SK-N-MC (cell line): ENCODE measurements at places on chromosomes 7 and 10.

- DNase-seq: no peak
These were observed 203.7 kb downstream of the ARHGAP21 start for GRCh38 chr10:24519950-24520349.

GRCh38 chr7:100079024-100079560 lies 2.4 kb downstream of the ZNF3 start:
- no peak for DNase-seq

- DNase-seq: peak; percentile 30
These were observed 81.3 kb downstream of the CDK6 start for GRCh38 chr7:92754919-92755581.

GRCh38 chr10:3886191-3886590 lies 101.2 kb upstream of the KLF6 start:
- DNase-seq: no peak

- DNase-seq: no peak
These were observed 175.1 kb downstream of the NEURL1 start for GRCh38 chr10:103668351-103669242.

DNA sequence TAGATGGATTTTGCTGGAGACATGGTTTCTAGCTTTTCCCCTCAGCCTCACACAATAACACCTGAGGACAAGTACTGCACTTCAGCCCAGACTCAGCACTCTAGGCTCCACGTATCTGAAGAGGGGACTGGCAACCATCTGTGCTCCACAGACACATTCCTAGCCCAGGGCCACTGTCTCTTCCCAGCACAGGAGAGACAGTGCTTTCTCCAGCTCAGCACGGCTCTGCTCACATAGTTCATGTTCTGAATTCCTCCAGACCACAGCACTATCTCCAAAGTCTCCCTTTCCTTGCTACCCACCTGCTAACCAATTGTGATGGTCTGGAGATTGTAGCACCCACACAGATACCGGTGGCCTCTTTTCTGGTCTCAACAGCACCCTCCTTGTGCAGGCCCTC lies 114.5 kb downstream of the HTR7 start:
- no peak for DNase-seq

GRCh38 chr10:117162093-117163060 lies 24.3 kb upstream of the VAX1 start:
- DNase-seq: no peak

DNA sequence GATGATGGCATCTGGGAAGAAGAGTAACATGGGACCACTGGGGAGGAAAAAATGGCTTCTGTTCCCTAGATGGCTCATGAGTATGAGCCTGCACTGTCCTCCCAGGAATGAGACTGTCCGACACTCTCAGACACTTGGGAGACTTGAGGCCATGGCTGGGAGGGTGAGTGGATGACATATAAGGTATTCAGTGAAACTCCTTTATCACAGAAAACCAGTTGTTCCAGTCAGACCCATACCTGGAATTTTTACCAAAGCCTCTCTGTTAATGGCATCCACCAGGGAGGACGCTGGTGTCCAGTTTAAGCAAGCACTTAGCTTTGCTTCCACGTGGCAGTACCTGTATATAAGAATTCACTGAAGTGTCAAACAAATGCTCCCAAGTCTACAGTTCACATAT lies 116.7 kb upstream of the C10orf90 start:
- no peak for DNase-seq
